Stimulated activated CD4-positive, alpha-beta T cell treated with anti-CD3 and anti-CD28 coated beads, Interleukin-1b, Interleukin-23, amount 100 ng/mL, for 4 hours (primary cell): ENCODE measurements at places on chromosomes 2 and 18.

DNA sequence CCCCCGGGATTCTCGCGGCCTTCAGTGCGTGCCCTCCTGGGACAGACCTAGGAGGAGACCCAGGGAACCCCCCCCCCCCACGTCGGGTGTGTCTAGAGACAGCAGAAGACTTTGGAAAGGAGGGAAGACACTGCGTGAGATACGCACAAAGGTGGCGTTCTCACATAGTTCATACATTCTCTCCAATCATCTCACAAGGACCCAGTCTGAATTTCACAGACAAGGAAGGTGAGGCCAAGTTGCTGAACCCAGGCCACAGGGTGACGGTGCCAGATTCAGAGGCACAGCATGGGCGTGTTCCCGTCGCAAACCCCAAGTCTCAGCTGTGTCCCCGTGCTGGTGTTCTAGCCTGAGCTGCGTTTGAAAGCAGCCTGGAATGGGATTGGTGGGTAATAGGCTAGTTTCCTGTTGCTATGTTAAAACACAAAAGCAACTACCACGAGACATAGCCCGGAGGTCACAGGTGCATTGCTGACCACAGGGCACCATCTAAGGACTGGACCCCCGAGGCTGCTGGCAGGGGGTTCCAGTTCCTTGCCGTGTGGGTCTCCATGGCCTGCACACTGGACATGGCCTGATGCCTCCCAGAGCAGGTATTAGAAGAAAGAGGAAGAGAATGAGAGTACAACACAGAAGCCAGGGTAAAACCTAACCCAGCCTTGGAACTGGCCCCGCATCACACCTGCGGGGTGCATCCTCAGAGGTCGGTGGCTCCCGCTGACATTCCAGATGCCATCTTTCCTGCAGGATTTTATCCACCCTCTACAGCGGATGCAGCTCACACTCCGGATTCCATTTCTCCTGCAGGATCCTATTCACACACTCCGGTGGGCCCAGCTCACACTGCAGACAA, 1.1 kb upstream of the PXDN start:
- no peak for DNase-seq

- peak; percentile 28 for DNase-seq
Measured at GRCh38 chr18:62637807-62638687, 77.3 kb upstream of the PHLPP1 start.

GRCh38 chr2:105873721-105874120, 129.0 kb downstream of the NCK2 start:
- peak; percentile 36 for DNase-seq

GRCh38 chr2:233447506-233448219, 93.4 kb downstream of the DGKD start:
- no peak for DNase-seq

GRCh38 chr18:45835057-45835636, 9.7 kb downstream of the SIGLEC15 start:
- no peak for DNase-seq

DNA sequence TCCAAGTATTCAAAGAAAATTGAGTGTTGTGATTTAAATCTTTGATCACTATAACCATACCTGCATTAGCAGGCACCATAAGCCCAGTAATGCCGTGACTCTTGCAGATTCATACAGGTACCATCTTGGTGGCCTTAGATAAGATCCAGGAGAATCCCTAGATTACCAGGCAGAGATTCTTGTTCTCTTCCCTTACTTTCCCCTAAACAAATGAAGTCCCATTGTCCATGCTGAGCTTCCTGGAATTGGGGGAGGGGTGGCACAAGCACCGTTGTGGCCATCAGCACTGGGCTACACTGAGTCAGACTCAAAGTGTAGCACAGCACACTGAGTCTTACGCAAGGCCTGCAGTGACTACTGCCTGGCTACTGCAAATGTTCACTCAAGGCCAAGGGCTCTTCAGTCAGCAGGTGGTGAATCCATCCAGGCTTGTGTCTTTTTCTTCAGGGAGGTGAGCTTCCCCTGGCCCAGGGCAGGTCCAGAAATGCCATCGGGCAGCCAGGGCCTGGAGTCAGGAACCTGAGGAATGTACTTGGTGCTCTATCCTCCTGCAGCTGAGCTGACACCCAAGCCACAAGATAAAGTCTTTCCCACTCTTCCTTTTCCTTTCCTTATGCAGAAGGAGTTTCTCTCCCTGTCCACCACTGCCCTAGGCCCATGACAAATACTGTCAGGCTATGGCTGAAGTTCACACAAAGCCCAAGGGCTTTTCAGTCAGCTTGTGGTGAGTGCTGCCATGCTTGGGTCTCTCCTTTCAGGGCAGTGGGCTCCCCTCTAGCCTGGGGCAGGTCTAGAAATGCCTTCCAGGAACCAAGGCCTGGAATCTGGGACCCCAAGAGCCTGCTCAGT, 52.6 kb downstream of the CD28 start:
- DNase-seq = no peak

GRCh38 chr2:13018490-13018889, 301.8 kb downstream of the TRIB2 start:
- DNase-seq = no peak

DNA sequence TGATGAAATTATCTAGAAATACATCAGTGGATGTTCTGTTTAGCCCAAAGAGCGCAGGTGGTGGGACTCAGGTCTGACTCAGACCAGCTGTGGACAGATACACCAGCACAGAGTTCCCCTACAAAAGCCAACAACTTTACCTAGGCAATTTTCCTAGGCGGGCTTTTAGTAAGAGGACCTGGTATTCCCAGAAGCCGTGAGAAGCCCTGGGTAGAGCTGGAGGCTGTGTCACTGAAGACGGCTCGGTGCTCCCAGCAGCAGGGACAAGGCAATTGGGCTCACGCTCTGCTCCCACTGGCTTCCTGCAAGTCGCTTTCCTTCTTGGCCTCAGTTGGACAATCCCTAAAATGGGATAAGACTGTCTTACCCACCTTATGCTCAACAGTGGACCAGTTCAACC, 41.1 kb downstream of the TPO start:
- no peak for DNase-seq

GRCh38 chr18:34707670-34708069, 2.4 kb upstream of the DTNA start:
- DNase-seq = no peak

- DNase-seq = no peak
Measured at GRCh38 chr18:22466608-22467395, 49.1 kb upstream of the CTAGE1 start.

GRCh38 chr2:65407240-65407639, 25.2 kb downstream of the SPRED2 start:
- no peak for DNase-seq

GRCh38 chr18:55953326-55953725, 365.3 kb upstream of the TCF4 start:
- DNase-seq = no peak

GRCh38 chr2:11396467-11397445, 52.3 kb upstream of the ROCK2 start:
- no peak for DNase-seq

DNA sequence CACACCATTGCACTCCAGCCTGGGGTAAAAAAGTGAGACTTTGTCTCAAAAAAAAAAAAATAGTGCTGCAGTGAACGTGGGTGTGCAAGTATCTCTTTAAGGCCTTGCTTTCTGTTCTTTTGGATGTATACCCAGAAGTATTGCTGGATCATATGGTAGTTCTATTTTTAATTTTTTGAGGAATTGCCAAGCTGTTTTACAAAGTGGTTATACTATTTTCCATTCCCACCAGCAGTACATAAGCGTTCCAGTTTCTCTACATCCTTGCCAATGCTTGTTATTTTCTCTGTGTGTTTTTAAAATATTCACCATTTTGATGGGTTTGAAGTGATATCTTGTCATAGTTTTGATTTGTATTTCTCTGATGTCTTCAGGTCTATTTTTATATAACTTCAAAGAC, 13.1 kb downstream of the ARMC9 start:
- DNase-seq = no peak

GRCh38 chr2:27211241-27211942, 449 bp upstream of the ATRAID start:
- no peak for DNase-seq

DNA sequence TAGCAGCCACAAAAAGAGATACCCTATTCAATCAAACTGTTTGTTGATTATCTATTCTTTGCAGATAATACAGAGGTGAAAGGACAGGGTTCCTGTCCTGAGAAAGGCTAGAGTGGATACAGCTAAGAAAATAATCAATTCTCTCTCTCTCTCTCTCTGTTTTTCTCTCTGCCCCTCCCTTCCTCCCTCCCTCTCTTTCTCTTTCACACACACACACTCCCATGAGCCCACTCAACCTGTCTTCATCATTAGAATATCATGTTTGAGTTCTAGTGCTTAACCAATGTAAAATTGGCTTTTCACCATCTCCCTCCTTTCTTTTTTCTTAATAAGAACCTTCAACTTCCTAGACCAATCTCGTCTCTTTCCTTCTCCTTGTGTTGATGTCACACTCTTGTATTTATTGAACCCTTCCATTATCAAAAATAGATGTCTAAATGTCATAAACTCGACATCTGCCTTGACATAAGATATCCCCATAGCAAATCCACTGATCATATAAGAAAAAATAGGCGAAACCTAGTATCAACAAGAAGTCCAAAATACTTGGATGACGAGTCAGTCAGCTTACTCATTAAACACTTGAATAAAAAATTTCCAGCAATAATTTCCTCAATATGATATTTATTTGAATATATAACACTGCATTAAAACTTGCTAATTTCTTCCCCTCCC, 42.8 kb upstream of the CYTIP start:
- no peak for DNase-seq

DNA sequence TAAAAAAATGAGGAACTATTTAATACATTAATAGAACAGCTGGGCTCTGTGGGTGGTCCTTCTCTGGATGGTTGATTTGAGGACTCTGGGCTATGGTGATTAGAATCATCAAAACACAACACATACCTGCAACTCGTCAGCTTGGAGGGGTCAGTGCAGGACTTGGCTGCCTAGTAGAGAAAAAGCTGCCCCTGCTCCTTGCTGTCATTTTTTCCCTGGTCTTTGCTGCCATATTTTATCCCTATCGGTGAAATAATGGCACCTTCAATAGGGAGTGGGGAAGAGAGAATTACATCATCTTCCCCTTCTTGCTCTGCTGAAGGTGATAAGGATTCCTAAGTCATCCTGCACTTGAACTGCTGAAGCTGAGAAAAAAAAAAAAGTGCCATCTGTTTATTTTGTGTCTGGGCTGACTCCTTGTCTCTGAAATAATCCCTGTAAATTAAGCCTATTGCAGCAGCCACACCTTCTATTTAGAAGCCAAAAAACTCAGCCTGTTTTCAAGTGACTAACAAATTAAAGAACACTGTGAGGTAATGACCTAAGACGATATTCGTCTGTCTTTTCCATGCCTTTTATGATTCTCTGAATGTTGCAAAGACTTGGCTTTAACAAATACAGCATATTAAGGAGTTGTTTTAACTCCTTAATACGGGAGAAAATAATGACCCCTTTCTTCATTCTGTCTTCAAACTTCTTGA, 89.3 kb downstream of the ACVR1 start:
- no peak for DNase-seq

GRCh38 chr2:121098556-121098955, 186.4 kb downstream of the TFCP2L1 start:
- no peak for DNase-seq

DNA sequence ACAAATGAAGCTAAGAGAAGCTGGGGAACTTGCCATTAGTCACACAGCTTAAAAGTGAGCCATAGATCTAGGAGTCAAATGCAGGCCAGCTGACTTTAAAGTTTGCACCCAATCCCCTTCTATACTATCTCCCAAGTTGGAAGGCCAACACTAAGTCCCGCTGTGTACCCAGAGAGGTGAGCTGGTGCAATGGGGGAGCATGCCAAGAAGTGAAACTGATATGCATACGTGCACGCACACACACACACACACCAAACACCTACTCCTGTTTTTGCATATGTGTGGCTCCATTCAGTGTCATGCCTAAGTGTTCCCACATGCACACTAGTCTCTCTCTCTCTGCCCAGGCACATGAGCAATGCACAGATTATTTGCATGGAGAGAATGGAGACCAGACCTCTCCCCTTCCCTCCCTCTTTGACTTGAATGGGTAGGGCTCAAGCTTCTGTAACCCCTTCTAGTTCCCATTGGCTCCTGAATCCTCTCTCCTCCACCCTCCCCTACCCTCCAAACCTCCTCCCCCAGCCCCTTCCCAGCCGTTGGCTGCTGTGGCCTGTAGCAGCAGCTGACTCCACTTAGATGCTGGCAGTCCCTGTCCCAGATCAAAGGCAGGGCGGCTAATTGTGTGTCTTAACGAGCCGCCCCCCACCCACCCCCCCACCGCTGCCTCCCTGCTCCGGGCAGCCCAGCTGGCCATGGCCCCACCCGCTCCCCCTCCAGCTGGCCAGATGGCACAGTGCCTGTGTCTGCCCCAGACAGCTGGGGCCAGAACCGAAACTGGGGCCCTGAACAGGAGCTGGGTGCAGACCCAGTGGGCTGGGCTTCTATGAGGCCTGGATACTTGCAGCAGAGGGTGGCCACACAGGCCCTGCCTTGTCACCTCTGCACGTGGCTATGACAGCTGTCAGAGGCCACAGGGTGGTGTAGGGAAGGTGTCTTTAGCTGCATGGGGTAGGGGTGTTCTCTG, 5.6 kb downstream of the WNT10A start:
- no peak for DNase-seq

- no peak for DNase-seq
Measured at GRCh38 chr2:237645261-237645660, 17.9 kb downstream of the LRRFIP1 start.

GRCh38 chr2:101151859-101152271, 683 bp upstream of the TBC1D8 start:
- no peak for DNase-seq

- no peak for DNase-seq
Measured at GRCh38 chr2:46929612-46930011, 14.0 kb upstream of the MCFD2 start.

DNA sequence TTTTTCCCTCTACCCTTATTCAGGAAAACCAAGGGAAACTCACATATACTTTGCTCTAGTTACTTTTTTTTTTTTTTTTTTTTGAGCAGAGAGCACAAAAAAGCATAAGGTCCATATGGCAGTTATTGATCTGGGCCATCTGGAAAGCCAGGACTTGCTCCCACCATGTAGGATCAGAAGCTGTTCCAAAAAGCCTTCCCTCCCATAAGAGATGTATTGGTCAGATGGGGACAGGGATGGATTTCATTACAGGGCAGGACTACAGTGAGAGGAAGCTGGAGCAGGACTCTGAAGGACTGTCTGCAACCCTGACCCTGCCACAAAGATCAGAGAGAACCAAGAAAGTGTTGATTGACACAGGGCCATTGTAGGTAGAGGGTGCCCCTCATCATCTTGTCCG, 57.3 kb downstream of the NRP2 start:
- no peak for DNase-seq

GRCh38 chr2:42795841-42796301, 3.5 kb upstream of the HAAO start:
- DNase-seq = no peak

DNA sequence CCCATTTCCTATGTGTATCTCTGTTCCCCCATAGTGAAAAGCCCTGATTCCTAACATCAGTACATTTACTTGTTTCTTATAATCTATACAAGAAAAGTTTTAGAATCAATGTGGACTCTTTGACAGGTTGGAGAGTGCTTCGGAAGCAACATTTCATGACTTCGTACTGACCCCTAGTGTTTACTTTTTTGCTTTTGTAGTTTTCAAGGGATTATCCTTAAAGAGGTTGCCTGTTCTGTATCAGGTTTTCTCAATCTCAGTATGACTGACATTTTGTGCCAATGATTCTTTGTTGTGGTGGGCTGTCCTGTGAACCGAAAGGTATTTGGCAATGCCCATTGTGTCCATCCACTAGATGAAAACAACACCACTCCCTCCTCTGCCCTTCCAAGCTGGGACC, 43.3 kb upstream of the SERPINB2 start:
- no peak for DNase-seq

GRCh38 chr2:190412966-190413365, 4.8 kb downstream of the MFSD6 start:
- no peak for DNase-seq
